ENCODE measurements at places on chromosomes 16 and 17.

GRCh38 chr17:62657145-62657665, 29.7 kb downstream of the MRC2 start:
- DNase-seq, result no peak

DNA sequence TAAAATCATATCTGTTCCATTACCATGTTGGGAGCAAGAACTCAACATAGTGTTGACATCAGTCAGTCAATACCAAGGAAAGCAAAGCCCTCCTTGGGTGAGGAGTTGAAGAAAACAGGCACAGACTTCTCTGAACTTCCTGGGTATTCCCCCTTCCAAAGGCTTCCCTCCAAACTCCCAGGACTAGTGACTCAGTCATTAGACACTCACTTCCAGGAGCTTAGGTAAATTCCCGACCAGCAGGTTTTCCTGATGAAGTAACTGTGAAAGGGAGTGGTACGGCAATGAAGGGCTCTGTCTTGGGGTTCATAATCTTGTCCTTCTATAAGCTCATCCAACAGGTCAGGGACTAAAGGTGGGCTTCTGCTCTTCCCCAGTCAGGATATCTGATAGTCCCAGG, 293.8 kb upstream of the AXIN2 start:
- no peak for DNase-seq

GRCh38 chr17:296906-297690, 55.5 kb downstream of the RPH3AL start:
- no peak for DNase-seq

- DNase-seq, result peak; percentile 73
These were observed at the start of gene SYT17 for GRCh38 chr16:19167710-19168370. Gene SYT17, plus strand, starts transcription at chr16:19168240. Its CDS starts 407 bp downstream, at chr16:19168647.

GRCh38 chr17:76088868-76089576, 10.0 kb downstream of the ZACN start:
- no peak for DNase-seq

DNA sequence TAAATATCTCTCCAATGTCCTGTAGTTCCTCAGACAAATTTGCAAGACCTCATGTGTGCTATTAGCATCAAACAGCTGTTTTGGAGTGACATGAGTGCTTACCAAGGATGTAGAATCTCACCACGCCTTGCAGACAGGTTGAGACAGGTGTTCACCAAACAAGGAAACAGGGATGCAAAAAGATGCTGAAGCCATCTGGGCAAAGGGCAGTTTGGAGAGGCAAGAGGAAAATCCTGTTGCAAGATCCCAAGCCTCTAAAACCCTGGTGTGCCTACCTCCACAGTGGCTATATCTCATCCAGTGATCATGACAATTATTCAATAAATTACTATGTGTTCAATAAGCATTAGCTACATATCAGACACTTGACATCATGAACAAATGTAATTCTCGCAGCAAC, 373.7 kb downstream of the SOX9 start:
- no peak for DNase-seq

DNA sequence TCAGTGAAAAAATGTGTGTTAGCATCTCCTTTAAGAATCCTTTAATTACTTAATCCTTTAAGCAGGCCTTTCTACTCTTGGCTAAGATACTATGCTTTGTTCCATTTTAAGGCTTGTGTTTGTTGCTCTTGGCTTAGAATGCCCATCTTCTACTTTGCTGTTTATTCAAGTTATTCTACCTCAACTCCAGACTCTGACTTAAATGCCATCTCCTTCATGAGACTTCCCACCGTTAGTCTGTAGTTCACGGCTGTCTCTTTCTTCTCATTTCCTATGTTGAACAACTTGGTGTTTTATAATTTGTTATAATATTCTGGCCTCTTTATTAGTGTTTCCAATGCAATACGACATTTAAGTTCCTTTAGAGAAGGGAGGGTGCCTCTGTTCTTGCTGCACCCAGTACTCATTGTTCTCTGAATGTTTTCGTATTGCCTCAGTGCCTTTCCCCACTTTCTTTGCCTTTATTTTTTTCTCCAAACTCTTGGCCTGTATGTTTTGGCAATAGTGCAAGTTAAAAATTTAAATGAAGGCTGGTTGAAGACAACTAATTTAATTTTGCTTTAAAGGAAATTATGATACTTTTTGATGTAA, 6.1 kb upstream of the KRT10 start:
- DNase-seq, result no peak

DNA sequence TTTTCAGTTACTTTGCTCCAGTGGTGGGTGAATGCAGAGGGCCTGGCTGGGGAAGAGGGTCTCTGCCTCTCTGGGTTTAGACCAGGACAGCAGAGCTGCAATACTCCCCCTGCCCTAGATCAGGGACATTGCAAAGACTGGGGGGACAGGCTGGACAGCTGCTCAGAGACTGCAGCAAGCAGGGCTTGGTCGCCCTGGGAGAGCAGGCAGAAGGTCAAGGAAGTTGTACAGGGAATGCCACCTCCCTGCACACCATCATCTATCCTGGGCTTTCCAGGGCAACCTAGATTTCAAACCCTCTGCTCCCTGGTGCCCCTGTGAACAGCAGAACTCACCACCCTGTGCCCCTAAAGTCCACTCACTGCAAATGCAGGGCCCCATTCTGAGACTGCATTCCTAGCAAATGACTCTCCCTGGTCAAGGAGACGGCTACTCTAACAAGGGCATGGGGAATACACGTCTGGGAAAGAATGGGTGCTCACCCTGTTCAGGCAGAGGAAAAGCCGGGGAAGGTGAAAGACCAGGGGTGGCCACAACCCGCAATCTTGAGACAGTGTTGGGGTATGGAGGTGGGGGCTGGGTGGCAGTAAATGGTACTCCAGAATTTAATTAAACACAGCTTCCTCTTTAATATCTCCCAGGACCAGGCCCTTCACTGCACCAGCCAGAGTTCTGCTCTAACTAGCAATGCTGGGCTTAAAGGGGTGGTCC, 1.0 kb downstream of the KIFC3 start:
- no peak for DNase-seq

DNA sequence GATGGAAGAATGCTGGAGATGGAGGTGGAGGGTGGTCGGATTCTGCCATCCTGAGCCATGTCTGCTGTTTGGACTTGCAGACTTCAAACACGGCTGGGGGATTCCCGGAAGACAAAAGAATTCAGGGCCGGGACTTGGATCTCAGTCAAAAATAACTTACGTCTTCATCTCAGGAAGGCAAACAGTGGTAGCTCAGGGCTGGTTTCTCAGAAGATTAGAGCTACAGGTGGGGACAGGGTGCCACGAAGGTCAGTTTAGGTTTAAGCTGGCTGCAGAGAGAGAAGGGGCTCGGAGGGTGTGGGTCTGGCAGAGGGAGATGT, 4.3 kb upstream of the RHBDL3 start:
- no peak for DNase-seq

DNA sequence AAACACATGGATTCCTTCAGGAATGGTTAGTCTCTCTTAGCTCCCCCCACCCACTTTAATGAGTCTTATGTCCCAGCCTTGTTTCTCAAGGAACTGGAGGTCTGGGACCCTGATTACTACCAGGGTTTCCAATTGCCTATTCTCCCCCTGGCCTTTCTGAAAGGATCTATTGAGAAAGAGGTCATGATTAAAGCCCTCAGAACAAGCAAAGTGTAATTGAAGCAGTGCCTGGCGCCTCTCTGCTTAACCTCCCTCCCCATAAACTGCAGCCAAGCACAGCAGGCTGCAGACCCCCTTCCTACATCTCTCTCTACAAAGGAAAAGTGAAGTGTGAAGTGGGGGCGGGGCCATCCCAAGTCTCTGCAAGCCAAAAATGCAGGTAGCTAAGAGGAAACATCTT, 159.7 kb upstream of the CDH11 start:
- no peak for DNase-seq

- DNase-seq, result no peak
These were observed 2.7 kb upstream of the PDE6G start for GRCh38 chr17:81659038-81659437.

GRCh38 chr16:31143011-31143693, 6.7 kb downstream of the PRSS36 start:
- DNase-seq, result no peak

DNA sequence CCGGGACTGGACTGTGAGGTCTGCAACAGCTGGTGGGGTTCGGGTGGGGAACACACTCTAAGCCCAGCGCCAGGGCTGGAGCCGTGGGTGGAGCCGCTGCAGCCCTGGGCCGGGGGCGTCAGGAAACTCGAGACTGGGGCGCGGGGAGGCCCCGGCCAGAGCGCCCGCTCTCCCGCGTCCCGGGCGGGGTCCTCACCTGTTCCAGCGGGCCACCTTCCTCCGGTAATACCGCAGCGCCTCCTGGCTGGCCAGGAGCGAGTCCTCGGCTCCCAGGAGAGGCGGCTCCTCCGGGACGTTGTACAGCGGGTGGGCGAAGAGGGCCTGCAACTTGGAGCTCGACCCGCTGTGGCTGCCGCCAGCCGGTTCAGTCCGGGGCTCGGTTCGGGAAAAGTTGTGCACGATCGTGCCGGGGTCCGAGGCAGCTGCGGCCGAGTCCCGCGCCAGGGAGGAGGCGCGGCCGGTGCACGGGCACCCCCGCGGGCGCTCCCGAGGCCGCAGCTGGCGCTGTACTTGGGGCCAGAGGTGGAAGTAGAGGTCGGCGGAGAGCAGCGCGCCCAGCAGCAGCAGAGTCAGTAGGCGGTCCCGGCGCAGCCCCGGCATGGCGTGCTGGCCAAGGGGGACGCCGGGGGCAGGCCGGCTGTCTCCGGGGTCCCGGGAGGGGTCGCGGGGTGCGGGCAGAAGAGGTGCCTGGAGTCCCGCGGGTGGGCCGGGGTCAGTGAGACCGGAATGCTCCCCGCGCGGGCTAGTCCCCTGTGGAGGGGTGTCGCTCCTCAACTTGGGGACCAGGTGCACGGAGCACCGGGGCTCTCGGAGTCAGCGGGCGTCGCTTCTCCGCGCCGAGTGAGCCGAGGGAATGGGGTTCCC, 868 bp downstream of the FAM20A start:
- DNase-seq, result peak; percentile 8

- no peak for DNase-seq
These were observed 2.7 kb downstream of the PLEKHH3 start for GRCh38 chr17:42673885-42674754.

DNA sequence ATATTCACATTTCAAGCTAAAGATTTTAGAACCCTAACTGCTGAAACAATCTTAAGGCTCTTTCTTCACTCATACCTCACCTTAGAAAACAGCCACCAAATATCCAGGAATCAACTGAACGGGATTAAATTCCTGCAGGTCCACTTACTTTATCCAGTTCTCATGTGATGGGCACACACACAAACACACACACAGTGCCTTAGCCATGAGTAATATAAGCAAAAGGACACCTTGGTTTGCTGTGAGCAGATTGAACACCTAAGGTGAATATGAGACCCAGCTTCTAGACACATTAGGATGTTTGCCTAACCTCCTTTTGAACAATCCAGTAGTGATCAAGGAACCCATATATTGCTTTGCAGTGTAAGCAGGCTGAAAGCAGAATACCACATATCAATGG, 81.5 kb downstream of the TUBD1 start:
- no peak for DNase-seq

DNA sequence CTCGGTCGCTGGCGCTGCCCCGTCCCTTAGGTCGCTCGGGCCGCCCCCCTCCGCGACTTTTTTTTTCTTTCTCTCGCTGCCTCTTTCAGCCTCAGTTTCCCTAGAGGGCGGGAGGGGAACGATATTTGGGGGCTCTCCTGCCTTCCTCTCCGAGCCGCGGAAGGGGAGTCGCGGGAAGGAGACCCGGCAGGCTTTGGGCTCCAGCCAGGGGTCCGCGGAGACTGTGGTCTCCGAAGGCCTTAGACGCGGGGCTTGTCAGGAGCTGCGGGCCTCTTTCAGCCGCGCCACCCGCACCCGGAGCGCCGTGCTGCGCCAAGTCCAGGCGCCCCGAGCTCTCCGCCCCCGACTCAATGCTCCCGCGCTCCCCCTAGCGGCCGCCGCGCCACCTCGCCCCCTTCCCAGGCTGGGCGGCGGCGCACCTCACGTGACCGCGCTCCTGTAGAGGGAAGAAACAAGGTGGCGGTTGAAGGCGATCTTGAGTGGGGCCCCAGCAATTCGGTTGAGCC, at the start of gene LRRC37B:
Gene LRRC37B, plus strand, starts transcription at position 427 of the 506 bp plus-strand sequence. CDS start 14,010 bp downstream, outside the sequence.
- DNase-seq, result peak; percentile 91

DNA sequence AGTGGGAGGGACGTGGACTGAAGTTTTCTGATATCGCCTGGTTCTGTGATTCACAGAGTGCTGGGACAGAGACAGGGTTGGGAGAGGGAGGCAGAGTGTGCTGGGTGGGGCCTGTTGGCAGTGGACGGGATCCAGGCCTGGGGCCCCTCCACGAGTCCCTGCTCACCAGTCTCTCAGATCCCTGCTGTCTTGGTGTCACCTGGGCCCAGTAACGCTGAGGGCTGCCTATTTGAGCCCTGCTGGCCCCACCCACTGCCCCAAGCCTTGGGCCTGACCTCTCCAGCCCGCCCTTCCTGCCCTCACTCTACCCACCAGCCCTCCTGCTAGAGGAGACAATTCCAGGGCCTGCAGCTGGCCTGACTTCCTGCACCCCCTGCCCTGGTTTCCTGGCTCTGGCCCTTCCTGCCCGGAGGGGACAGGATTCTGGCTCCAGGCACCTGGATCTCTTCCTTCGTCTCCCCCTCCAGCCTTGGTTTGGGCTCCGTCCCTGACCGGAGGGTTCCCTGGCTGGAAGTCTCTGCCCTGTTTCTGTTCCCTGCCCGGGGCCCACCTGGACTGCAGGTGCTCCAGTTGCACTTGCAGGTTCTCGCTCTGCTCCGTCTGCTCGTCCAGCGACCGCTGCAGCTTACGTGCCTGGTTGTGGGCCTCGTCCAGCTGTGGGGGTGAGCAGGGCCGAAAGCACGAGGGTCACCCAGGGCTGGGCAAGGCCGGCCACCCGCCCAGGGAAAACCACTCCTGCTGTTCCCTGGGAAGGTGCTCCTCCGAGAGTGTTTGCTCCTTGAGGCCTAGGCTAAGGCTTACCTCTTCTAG, 21.4 kb downstream of the CCDC102A start:
- DNase-seq, result no peak

- no peak for DNase-seq
These were observed 698.2 kb downstream of the MAF start for GRCh38 chr16:78902321-78902720.

DNA sequence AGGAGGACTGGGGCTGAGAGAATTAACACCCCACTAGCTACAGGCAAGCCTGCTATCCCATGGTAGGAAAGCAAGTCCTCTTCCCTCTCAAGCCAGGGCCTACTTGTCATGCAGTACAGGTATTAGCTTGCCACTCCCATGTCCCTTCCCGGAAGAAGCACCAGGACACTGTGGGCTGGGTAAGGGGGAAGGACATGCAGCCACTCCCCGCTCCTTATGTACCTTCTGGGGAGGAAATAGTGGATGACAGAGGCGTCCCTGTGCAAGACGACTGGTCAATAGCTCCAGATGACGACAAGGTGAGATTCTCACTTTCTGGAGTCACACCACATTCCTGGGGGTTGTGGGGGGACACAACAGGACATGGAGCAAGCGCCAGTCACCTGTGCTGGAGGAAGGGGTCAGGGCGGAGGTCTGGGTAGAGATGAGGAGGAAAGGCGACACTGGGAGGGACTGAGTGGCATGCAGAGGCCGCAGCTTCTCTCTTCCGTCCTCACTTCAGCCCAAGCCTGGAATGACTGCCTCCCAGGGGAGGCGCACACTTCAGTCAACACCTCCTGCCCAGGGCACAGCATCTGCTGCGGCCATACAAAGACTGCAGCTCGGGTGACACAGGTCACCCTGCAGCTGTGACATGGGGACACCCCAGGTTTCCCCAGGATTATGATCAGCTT, 15.1 kb upstream of the FOXJ1 start:
- DNase-seq, result no peak

GRCh38 chr17:27218719-27219488, 75.0 kb upstream of the WSB1 start:
- peak; percentile 8 for DNase-seq

GRCh38 chr17:34665150-34665806, 85.9 kb downstream of the TMEM132E start:
- no peak for DNase-seq

Measured in activated T-cell treated with anti-CD3 and anti-CD28 coated beads for 48 hours (primary cell).